Hepatocyte (in vitro differentiated cells): ENCODE measurements at places on chromosomes 16 and 17. TPM values are rescaled to one million over a fixed set of nuclear protein-coding genes. Genes with fewer than 3 reads are reported as not detected.

Gene TNP2
- not detected in 2 replicates for total RNA-seq

Gene SHISA6
- 0.56 and 0.80 TPM in 2 replicates for total RNA-seq

Gene TAF1C
- 30.2 and 32.8 TPM in 2 replicates for total RNA-seq

Gene EFNB3
- 7.4 and 8.6 TPM in 2 replicates for total RNA-seq

Gene CCT6B
- total RNA-seq: 0.76 and 2.6 TPM in 2 replicates

Gene KRT27
- total RNA-seq: not detected in 2 replicates

Gene PSMD3
- 71.9 and 92.1 TPM in 2 replicates for total RNA-seq

Gene TNS4
- not detected in 2 replicates for total RNA-seq

Gene VAT1L
- 3.1 and 5.2 TPM in 2 replicates for total RNA-seq

Gene FGF11
- 1.4 and 2.7 TPM in 2 replicates for total RNA-seq

Gene CDH11
- total RNA-seq: 266 and 289 TPM in 2 replicates

Gene WSCD1
- total RNA-seq: 4.4 and 8.9 TPM in 2 replicates

Gene SLC47A2
- total RNA-seq: 0.07 TPM in 1 of 2 replicates, not detected in the other

Gene GUCY2D
- total RNA-seq: not detected in 2 replicates

GRCh38 chr16:86960266-86960665 is 356.9 kb downstream of the C16orf95 start:
- peaks cover 7% of the 10 kb centered on the region for H3K27me3 ChIP-seq
- no peak overlapping the region for H3K27ac ChIP-seq
- no peaks in the 10 kb centered on the region for H3K36me3 ChIP-seq
- H3K4me3 ChIP-seq: no peak overlapping the region
- peaks cover 9% of the 10 kb centered on the region for H3K4me1 ChIP-seq

DNA sequence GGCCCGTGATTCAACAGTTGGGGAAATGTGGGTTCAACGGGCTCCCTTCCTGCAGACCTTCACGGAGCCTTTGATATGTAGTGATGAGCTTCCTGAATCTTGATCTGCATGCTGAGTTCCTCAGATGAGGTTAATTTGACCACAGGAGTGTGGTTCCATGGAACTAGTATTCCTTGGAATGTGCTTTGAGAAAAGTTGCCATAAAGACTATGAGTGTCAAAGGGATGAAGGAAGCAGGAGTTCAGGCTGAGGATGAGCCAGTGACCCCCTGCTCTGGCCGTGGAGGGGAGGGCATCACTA is 229.2 kb downstream of the MSI2 start:
- no peak for DNase-seq
- no peaks in the 10 kb centered on the region for H3K27me3 ChIP-seq
- H3K36me3 ChIP-seq: no peaks in the 10 kb centered on the region
- H3K4me3 ChIP-seq: no peak overlapping the region
- H3K4me1 ChIP-seq: peaks cover 11% of the 10 kb centered on the region

DNA sequence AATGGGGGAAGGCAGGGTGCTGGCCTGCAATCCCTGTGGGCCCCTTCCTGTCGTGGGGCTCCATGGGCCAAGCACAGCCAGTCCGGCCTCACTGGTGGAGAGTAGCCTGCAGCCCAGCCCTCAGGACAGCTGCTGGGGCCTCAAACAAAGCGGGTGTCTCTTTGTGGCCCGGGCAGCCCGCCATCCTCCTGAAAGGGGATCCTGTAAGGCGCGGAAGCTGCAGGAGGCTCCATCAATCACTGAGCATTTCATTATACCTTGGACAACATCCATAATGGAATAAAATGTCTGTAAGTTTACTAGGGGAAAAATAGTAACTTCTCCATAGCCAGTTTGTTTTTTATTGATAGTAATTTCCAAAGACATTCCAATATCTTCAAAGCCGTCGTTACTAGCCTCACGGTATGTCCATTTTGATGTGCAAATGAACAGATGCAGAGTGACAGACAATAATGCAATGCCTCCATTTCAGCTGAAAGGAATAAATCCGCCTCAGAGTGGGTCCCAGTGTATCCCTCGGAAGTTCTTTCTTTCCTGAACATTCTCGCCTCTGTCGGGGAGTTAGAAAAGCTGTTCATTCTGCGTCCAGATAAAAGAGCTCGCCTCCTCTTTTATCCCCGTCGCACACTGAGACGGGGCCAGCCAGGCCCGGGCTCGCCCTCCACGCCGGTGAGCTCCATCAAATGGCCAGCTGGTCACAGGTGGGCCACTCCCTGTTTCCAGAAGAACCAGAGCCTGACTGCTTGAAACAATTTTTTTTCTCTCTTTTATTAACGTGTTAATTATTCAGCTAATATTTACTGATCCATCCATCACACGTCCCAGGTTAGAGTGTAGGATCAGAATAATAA is 14.4 kb downstream of the WSCD1 start:
- H3K36me3 ChIP-seq: no peaks in the 10 kb centered on the region
- no peak overlapping the region for H3K4me3 ChIP-seq
- no peak for DNase-seq
- H3K27ac ChIP-seq: no peak overlapping the region

DNA sequence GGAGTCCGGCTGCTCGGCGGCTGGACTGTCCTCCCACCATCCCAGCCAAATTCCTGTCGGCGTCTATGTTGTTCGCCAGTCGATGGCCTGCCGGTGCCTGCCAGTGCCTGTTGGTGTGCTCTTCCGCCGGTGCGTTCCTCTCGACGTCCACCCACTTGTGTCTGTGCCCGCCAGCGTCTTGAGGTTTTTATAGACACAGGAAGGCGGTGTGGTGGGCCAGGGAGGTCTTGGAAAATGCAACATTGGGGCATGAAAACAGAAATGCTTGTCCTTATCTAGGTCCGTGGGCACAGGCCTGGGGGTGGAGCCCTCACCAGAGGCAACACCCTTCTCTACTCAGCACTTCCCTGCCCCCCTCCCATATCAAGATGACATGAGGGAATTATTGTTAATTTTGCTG is 167.8 kb downstream of the IRF8 start:
- no peak overlapping the region for H3K27ac ChIP-seq
- no peak for DNase-seq
- no peaks in the 10 kb centered on the region for H3K4me1 ChIP-seq
- no peak overlapping the region for H3K4me3 ChIP-seq
- H3K27me3 ChIP-seq: no peaks in the 10 kb centered on the region

DNA sequence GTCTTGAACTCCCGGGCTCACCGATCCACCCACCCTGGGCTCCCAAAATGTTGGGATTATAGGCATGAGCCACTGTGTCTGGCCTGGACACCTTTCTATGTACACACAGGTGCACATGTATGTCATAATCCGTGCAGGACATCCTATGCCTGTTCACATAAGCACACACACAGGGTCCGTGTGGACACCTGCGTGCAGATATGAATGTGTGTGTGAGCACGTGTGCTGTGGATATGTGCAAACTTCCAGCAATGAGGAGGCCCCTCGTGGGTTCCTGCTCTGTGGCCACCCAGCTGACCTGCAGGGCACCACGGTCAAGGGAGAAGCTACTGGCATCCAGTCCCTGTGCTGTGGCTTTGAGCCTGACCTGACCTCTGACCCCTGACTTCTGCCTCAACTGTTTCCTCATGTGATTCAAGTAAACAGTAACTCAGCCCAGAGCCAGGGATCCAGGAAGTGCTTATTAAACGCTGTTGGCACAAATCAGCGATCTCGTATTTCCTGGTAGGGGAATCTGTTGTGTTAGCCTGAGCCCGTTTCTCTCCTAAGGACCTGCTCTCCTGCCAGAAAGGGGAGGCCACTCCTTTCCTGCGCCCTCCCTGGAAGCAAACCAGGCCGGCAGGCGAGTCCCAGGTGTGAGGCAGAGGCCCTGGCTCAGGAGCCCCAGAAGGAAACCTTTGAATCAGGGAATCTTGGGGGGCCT is 6.5 kb downstream of the CPNE7 start:
- H3K4me1 ChIP-seq: no peaks in the 10 kb centered on the region
- H3K36me3 ChIP-seq: no peaks in the 10 kb centered on the region
- peak overlapping the region; percentile 70 for H3K27ac ChIP-seq
- no peaks in the 10 kb centered on the region for H3K27me3 ChIP-seq

- no peak for DNase-seq
- no peaks in the 10 kb centered on the region for H3K36me3 ChIP-seq
- no peaks in the 10 kb centered on the region for H3K27me3 ChIP-seq
- H3K4me1 ChIP-seq: peaks cover 27% of the 10 kb centered on the region
These were observed 314.3 kb downstream of the SOX9 start for GRCh38 chr17:72434991-72435618.

- no peaks in the 10 kb centered on the region for H3K4me1 ChIP-seq
- no peak overlapping the region for H3K4me3 ChIP-seq
- H3K27ac ChIP-seq: no peak overlapping the region
- no peak for DNase-seq
- no peaks in the 10 kb centered on the region for H3K27me3 ChIP-seq
These were observed 368.0 kb upstream of the RBFOX1 start for GRCh38 chr16:6964679-6965078.

GRCh38 chr16:75298267-75298666 is 46.8 kb upstream of the BCAR1 start:
- H3K27me3 ChIP-seq: no peaks in the 10 kb centered on the region
- no peak overlapping the region for H3K27ac ChIP-seq
- no peaks in the 10 kb centered on the region for H3K36me3 ChIP-seq
- H3K4me1 ChIP-seq: peaks cover 15% of the 10 kb centered on the region
- H3K4me3 ChIP-seq: no peak overlapping the region
- DNase-seq: no peak

- no peak overlapping the region for H3K4me3 ChIP-seq
- peaks cover 66% of the 10 kb centered on the region for H3K4me1 ChIP-seq
- DNase-seq: peak; percentile 74
- H3K27me3 ChIP-seq: no peaks in the 10 kb centered on the region
- no peaks in the 10 kb centered on the region for H3K36me3 ChIP-seq
These were observed 27.5 kb upstream of the KRT17 start for GRCh38 chr17:41651625-41652460.

DNA sequence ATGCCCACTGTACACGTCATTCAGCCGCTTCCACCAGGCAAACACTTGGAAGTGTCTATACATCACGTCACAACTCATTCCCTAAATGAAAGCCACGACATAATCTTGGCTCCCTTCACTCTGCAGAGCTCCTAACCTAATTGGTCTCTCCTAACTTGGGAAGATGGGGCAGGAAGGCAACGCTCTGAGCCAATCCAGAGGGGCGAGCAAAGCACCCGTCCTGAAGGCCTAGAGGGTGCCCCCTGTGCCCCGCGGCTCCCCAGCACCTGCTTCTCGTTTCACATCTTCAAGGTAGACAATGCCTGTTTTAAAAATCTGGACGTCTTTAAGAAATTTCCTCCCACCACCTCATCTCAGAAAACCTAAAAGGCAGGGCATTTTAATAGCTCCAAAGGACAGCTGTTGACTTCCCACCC is 1.0 kb downstream of the CSNK2A2 start:
- H3K27me3 ChIP-seq: no peaks in the 10 kb centered on the region
- DNase-seq: peak; percentile 7
- no peaks in the 10 kb centered on the region for H3K36me3 ChIP-seq

GRCh38 chr16:82943371-82943770 is 316.6 kb downstream of the CDH13 start:
- H3K27me3 ChIP-seq: no peaks in the 10 kb centered on the region
- no peaks in the 10 kb centered on the region for H3K36me3 ChIP-seq

GRCh38 chr16:59535298-59535697 is 801.2 kb upstream of the GOT2 start:
- no peak for DNase-seq
- no peaks in the 10 kb centered on the region for H3K36me3 ChIP-seq
- H3K27me3 ChIP-seq: no peaks in the 10 kb centered on the region
- H3K27ac ChIP-seq: no peak overlapping the region

DNA sequence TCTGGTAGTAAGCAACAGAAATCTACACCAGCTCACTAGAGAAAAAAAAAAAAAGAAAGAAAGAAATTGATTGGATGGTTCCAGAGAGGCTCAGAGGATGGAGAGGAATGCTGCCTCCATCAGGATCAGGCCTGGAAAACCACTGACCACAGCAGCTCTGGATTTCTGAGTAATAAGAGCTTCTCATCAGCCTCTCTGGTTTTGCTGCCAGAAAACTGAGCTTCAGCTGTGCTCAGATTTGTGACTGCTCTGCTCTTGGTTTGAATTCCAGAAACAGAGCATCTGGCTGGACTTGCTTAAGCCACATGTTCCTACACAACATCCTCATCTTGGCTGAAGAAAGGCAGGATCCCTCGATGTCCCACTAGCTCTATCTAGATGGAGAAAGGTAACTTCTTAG is 25.9 kb downstream of the IRX6 start:
- H3K36me3 ChIP-seq: no peaks in the 10 kb centered on the region
- H3K27ac ChIP-seq: no peak overlapping the region
- H3K4me3 ChIP-seq: no peak overlapping the region
- H3K27me3 ChIP-seq: no peaks in the 10 kb centered on the region

GRCh38 chr17:7512105-7512504 is 27.9 kb downstream of the POLR2A start:
- no peak overlapping the region for H3K27ac ChIP-seq
- no peak for DNase-seq
- no peaks in the 10 kb centered on the region for H3K27me3 ChIP-seq

DNA sequence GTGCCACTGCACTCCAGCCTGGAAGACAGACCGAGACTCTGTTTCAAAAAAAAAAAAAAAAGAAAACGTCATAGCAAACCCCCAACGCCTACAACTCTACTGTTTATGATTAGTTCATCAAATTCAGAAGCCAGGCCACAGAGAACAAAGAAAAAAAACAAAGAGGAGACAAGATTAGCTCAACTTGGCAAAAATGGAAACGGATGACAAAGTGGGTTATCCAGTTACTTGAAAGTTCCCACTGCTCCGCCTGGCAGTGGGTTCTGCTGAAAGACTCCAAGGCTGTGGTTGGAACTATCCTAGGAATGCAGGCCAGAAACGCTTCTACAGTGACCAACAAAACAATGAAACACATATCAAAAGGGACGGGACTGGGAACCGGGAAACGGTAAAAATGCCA is 53.1 kb downstream of the MRM3 start:
- H3K36me3 ChIP-seq: no peaks in the 10 kb centered on the region
- H3K4me1 ChIP-seq: no peaks in the 10 kb centered on the region
- peak; percentile 55 for DNase-seq
- H3K4me3 ChIP-seq: no peak overlapping the region
- peak overlapping the region; percentile 55 for H3K27ac ChIP-seq

DNA sequence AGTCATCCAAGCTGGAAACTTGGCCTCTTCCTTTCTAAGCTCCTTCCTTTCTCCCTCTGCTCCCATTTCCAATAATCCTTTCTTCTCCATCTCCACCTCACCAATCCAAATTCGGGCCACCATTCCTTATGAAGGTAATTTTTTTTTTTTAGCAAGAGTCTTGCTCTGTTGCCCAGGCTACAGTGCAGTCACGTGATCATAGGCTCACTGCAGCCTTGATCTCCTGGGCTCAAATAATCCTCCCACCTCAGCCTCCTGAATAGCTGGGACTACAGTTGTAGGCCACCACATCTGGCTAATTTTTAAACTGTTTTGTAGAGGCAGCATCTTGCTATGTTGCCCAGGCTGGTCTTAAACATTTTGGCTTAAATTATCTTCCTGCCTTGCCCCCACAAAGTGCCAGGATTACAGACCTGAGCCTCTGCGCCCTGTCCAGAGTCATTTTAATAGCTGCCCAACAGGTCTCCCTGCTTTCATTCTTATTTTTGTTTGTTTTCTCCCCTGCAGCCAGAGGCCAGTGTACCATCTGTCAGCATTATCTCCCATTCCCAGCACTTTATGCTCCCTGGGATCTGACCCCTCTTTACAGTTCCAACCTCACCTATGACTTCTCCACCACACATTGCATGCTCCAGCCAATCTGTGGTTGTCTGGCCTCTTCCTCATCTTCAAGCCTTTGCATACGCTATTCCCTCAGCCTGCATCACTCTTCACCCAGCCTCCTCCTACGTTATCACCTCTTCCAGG is 2.3 kb upstream of the GP2 start:
- H3K36me3 ChIP-seq: no peaks in the 10 kb centered on the region
- no peak overlapping the region for H3K4me3 ChIP-seq
- DNase-seq: no peak
- no peak overlapping the region for H3K27ac ChIP-seq
